ENCODE measurements at places on chromosomes 6 and 20.

- DNase-seq = no peak
Observed at GRCh38 chr20:19783966-19784401, 25.9 kb downstream of the RIN2 start.

- no peak for DNase-seq
Observed at GRCh38 chr6:91433660-91434534, 847.0 kb upstream of the MAP3K7 start.

GRCh38 chr6:73263570-73263909 lies 544 bp upstream of the KHDC1 start:
- DNase-seq = no peak

DNA sequence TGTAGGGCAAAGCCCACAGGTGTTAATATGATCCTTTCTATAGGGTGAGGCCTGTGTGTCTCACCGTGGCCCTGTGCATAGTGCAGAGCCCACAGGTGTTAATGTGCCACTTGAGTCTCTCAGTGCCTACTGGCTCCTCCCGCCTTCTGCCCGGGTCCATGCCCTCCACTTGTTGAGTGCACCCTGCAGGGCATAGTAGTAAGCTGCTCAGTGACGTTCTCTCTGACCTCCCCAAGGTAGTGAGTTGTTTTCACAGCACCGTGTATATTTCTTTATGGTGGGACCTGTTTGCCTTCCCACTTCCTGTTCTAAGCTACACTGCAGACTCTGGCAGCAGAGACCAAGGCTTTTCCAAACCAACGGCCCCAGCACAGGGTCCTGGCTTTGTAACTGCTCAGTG lies 64.5 kb upstream of the SLC22A1 start:
- DNase-seq = no peak

GRCh38 chr20:35560541-35560940 lies 18.7 kb downstream of the ERGIC3 start:
- no peak for DNase-seq

- DNase-seq = no peak
Observed at GRCh38 chr20:25272223-25273000, 24.5 kb downstream of the PYGB start.

Data from stimulated activated CD8-positive, alpha-beta memory T cell treated with anti-CD3 and anti-CD28 coated beads, Interleukin-4, amount 100 ng/mL, for 1 hour (primary cell).